NB4 (cell line): ENCODE measurements at places on chromosomes 5 and 9.

DNA sequence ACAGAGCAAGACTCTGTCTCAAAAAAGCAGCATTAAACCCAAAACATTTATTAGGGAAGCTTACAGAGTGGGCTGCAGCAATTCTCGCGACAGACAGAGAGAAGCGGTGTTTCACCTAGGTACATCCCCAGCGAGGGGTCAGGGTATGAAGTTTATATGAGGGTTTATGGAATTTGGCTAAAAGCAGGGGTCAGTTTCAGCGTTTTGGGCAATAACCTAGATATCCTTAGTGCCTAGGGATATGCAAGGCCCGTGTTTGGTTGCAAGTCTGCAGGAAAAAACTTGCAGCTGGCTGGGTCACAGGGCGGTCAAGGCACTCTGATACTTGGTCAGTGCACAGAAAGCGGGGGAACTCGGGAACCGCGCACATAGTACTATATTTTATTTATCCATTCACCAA lies 649 bp upstream of the GLE1 start:
- DNase-seq, result peak; percentile 21

DNA sequence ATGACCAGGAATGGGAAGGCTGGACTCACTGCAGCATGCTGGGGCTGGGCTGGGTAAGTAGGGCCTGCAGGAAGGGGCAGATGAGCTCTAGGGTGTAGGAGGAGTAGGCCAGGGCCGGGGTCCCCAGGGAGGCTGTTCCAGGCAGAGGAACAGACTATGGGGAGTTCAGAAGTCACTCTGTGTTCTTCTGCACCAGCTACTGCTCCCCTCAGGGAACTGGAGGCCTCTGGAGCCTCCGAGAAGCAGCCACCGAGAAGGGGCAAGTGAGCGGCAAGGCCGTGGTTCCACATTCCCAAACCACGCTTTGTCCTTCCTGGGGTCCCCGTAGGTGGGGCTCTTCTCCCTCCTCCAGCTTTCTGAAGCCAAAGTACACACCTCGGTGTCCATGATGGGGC lies 8.4 kb upstream of the SLC2A6 start:
- DNase-seq, result no peak

GRCh38 chr9:35689542-35690293 lies at the start of gene TPM2:
TSS of gene TPM2 (minus strand) at chr9:35689925. CDS start at chr9:35689817, 108 bp downstream.
- DNase-seq, result no peak

GRCh38 chr9:116549061-116549664 lies 137.9 kb upstream of the TRIM32 start:
- peak; percentile 89 for DNase-seq

DNA sequence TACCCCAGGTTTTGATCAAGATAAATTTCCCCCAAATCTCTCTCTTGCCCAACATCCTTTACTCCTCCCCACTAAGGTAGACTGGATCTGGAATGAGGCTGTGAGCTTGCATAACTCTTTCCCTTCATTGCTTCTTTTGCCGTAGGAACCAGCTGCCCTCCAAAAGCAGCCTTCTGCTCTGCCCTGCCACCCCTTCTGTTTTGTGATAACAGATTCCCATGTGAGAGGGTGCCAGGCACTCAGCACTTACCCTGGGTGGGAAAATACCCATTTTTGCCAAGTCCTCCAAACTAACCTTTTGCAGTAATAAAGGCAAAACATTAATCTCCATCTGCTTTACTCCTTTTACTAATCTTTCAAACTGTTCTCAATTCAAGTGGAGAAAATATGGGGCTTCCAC lies 182.6 kb downstream of the ASTN2 start:
- DNase-seq, result no peak

DNA sequence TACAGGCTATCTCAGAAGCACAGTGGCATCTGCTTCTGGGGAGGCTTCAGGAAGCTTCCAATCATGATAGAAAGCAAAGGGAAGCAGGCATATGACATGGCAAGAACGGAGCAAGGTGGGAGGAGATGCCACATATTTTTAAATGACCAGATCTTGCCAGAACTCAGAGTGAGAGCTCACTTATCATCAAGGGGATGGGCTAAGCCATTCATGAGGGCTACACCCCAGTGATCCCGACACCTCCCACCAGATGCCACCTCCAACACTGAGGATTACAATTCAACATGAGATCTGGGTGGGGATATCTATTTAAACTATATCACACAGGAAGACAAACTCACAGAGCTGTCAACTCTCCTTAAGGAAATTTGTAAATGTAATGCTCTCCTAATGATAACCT lies 258.8 kb downstream of the SPOCK1 start:
- no peak for DNase-seq

- no peak for DNase-seq
Measured at GRCh38 chr9:94819161-94819687, 92.7 kb downstream of the AOPEP start.

DNA sequence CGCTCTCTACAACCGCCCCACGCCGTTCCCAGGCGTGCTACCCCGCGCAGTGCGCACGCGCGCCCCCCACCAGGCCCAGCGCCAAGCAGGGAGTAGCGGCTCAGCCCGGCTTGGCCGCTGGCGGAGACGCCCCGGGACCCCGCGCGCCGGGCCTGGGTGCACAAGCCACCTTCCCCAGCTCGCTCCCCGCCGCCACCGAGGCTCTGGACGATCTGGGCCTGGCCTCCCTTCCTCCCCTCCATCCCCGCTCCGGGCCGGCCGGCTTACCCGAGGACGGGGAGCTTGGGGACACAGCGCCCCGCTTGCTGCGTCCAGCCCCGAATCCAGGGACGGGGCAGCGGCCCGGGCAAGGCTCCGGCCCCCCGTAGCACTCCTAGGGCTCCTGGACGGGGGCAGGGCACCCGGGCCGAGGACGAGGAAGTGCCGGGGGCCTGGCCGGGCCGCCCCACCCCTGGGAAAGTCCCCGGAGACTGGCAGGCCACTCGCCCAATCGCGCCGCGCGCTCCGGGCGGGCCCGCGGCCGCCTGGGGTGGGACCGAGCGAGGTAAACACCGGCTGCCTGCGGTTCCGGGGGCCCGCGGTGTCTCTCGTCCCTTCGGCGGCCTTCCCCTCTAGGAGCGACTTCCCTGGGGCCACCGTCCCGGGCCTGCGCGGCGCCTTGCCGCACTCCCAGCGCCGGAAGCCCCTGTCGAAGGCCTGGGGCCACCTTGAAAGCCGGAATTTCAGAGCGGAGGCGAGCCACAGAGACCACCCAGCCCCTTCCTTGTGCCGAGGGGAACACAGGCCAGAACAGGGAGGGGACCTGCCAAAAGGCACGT lies at the start of gene TNIP1:
TSS of gene TNIP1 (minus strand) at position 422 of the 818 bp plus-strand sequence. CDS start 15,939 bp downstream, outside the sequence.
- peak; percentile 95 for DNase-seq

GRCh38 chr5:107936515-107936914 lies 265.8 kb upstream of the EFNA5 start:
- no peak for DNase-seq

GRCh38 chr9:90854637-90855175 lies 53.1 kb downstream of the SYK start:
- no peak for DNase-seq

- no peak for DNase-seq
Measured at GRCh38 chr5:73691302-73692080, 65.5 kb downstream of the ARHGEF28 start.

DNA sequence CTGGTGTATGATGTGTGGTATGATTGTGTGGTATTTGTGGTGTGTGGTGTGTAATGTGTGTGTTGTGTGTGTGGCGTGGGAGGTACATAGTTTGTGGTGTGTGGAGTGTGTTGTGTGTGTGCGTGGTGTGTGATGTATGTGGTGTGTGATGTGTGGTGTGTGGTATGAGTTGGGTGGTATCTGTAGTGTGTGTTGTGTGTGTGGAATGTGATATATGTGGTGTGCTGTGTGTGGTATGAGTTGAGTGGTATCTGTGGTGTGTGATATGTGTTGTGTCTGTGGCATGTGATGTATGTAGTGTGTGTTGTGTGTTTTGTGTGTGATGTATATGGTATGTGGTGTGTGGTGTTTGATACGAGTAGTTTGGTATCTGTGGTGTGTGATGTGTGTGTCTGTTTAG lies 272.5 kb upstream of the IRX1 start:
- DNase-seq, result no peak

DNA sequence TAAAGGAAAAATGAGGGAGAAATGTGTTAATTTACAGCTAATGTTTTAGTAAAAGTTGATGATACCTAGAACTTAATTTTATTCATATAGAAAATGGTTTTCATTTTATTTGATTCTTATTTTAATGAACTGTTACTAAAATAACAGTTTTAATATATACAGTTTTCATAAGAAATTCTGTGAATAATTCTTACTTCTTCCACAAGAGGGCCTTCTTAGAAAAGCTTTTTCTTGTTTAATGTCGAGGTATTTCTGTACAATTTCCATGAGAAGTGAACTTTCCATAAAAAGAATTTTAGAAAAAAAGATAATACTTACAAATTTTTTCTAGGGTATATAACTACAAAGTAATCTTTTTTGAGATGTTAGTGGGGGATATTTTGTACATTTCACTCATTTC lies 73.9 kb downstream of the KLF9 start:
- DNase-seq, result peak; percentile 13

GRCh38 chr5:1020452-1020961 lies 11.9 kb downstream of the NKD2 start:
- DNase-seq, result no peak

DNA sequence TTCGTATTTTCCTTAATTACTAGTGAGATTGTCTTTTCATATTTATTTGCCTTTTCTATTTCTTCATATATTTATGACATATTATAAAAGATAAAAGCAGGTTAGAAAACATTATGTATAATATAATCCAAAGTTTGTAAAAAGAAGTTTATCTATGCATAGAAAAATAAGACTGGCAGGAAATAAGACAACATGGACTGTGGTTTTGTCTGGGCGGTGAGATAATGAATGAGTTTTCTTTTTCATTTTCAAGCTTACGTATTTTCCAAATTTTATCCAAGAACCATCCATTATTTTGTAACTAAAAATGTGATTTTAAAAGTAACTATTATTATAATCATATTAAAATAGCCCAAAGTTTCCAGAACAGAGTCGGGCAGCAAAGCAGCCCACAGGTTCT lies 109.8 kb upstream of the MVB12B start:
- no peak for DNase-seq

DNA sequence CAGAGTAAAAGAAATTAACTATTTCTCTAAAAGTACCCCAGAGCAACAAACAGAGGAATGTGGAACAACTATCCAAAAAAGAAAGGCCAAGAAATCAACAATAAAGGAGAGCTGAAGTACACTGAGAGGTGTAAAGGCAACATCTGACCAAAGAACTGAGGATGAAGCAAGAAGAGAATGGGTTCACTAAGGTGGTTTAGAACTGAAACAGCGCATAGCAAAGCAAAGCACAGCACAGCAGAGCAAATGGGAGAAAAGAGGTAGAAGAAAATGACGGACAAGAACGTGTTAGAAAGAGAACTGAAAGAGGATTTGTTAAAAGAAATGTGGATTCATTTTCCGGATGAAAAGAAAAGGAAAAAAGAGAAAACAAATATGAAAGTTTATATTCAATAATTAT lies 25.8 kb downstream of the RFX3 start:
- DNase-seq, result no peak

GRCh38 chr5:2669259-2669658 lies 82.2 kb downstream of the IRX2 start:
- DNase-seq, result no peak

GRCh38 chr9:95457769-95458168 lies 59.0 kb downstream of the PTCH1 start:
- no peak for DNase-seq

GRCh38 chr5:180593446-180594206 lies 2.3 kb upstream of the SCGB3A1 start:
- no peak for DNase-seq

DNA sequence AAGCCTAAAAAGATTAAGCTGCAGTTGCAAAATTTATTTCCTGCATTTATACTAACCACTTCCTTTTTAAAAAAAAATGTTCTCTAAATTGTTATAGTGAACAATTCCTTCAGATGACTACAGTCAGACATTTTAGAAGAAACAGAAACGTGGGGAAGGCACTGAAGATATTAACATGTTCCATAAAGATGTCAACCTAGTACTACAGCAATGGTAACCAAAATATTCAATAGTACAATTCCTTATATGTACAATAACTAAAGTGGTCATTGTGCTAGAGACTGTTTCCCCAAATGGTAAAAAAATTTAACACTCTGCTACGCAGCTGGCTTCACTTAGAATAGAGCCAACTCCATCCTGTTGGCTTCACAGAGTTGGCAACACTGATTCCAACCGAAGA lies 97.7 kb downstream of the FNBP1 start:
- peak; percentile 36 for DNase-seq

- no peak for DNase-seq
Measured at GRCh38 chr9:14097215-14097614, 216.7 kb downstream of the NFIB start.

DNA sequence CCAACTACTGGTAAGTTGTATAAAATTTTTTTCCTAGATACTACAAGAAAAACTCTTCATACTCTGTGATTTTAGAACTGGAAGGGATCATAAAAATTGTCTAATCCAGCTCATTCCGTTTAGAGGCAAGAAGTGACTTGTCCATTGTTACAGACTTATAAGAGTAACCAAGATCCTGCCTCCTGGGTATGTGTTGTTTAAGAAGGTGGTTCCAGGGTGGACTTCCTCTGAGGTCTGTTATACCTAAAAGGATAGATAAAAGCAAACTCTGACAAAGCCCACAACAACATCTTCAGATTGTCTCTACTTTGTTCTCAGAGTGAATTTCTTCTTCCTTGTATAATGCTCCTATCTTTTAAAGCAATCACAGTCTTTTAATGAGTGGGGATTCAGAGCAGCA lies 24.2 kb downstream of the TGFBR1 start:
- DNase-seq, result no peak

GRCh38 chr5:76953551-76954382 lies 922 bp downstream of the CRHBP start:
- no peak for DNase-seq

GRCh38 chr5:50717651-50718050 lies 51.2 kb downstream of the PARP8 start:
- DNase-seq, result peak; percentile 42

DNA sequence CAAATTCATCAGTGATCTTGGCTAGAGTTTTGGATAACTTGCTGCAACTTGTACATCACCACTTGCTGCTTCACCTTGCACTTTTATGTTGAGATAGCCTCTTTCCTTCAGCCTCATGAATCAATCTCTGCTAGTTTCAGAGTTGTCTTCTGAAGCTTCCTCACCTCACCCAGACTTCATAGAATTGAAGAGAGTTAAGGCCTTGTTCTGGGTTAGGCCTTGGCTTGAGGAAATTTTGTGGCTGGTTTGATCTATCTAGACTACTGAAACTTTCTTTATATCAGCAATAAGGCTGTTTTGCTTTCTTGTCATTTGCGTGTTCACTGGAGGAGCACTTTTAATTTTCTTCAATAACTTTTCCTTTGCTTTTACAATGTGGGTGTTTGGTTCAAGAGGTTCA lies 12.8 kb downstream of the FER start:
- DNase-seq, result no peak
